Stimulated activated CD4-positive, alpha-beta T cell treated with anti-CD3 and anti-CD28 coated beads, Interleukin-12 subunit alpha, Interleukin-12 subunit beta, amount 100 ng/mL, for 24 hours (primary cell): ENCODE measurements at places on chromosomes 16 and 17.

- DNase-seq: no peak
Observed at GRCh38 chr17:51257150-51258081, 2.4 kb downstream of the MBTD1 start.

DNA sequence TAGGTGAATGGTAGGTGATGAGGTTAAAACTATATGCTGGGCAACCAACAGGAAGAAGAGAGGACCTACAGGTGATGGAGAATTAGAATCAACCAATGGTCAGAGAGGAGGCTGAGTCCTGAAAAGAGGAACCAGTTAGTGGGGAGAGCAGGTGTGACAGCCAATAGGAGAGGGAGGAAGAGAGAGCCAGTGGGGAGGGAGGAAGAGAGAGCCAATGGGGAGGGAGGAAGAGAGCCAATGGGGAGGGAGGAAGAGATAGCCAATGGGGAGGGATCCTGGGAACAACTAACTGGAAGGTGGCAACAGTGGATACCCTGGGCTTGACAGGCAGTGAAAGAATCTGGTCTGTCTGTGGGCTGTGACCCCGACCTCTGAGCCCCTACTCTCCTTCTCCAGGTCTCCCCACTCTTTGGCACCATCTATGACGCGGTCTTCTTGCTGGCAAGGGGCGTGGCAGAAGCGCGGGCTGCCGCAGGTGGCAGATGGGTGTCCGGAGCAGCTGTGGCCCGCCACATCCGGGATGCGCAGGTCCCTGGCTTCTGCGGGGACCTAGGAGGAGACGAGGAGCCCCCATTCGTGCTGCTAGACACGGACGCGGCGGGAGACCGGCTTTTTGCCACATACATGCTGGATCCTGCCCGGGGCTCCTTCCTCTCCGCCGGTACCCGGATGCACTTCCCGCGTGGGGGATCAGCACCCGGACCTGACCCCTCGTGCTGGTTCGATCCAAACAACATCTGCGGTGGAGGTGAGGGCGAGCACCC is 3.7 kb downstream of the GUCY2D start:
- DNase-seq: no peak

DNA sequence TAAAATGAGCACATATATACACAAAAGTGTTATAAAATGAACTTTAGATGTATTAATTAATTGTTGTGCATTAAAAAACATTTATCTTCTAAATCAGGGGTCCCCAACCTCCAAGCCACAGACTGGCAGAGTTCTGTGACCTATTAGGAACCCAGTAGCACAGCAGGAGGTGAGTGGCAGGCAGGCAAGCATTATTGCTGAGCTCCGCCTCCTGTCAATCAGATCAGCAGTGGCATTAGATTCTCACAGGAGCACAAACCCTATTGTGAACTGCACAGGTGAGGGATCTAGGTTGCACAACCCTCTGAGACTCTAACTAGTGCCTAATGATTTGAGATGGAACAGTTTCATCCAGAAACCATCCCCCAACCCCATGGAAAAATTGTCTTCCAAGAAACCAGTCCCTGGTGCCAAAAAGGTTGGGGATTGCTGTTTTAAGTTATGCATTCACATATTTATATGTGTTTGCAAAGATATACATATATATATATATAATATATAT is 583.7 kb downstream of the KCNJ2 start:
- DNase-seq: no peak

DNA sequence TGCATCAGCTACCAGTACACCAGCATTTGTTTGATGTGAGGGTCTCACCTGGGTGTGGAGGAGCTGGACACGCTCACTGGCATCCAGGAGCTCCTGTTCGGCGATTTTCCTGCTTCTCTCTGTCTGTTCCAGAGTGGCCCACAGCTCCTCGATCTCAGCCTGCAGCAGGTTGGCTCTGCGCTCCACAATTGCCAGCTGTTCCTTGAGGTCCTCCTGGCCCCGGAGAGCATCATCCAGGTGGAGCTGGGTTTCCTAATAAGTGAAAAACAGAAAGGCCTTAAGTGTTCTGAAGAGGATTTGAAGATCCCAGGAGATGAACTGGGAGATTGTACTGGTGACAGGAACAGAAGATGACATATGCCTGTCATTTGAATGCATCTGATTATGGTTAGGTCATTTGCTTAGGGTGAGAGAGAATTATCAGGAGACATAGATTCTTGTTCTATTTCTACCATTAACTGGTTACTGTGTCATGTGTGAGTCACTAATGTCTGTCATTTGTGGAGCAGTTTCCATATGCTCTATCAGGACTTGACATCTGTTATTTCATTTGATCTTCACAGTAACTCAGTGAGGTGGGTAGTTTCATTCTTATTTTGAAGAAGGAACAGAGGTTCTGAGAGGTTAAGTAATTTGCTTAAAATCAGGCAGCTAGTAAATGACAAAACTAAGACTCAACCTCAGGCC is 21.5 kb upstream of the MYH13 start:
- DNase-seq: no peak

DNA sequence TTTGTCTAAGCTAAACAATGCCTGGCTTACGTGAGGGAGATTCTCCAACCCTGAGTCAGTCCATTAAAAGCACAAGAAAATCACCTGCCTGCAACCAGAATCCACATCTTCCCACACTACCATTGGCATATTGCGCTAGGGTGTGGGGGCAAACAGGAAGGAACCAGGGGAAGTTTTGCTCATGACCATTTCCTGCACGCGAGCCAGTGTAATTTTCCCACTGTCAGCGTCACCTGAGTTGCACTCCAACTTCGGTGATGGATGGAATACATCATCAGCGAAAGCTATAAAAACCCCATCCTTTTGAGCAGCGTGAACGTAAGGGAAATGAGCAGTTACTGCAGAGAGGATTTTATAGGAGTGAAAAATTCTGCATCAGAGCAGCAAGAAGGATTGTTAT is 167.9 kb upstream of the NOL11 start:
- DNase-seq: no peak

- DNase-seq: no peak
Observed at GRCh38 chr17:64240741-64241347, 22.2 kb downstream of the TEX2 start.

DNA sequence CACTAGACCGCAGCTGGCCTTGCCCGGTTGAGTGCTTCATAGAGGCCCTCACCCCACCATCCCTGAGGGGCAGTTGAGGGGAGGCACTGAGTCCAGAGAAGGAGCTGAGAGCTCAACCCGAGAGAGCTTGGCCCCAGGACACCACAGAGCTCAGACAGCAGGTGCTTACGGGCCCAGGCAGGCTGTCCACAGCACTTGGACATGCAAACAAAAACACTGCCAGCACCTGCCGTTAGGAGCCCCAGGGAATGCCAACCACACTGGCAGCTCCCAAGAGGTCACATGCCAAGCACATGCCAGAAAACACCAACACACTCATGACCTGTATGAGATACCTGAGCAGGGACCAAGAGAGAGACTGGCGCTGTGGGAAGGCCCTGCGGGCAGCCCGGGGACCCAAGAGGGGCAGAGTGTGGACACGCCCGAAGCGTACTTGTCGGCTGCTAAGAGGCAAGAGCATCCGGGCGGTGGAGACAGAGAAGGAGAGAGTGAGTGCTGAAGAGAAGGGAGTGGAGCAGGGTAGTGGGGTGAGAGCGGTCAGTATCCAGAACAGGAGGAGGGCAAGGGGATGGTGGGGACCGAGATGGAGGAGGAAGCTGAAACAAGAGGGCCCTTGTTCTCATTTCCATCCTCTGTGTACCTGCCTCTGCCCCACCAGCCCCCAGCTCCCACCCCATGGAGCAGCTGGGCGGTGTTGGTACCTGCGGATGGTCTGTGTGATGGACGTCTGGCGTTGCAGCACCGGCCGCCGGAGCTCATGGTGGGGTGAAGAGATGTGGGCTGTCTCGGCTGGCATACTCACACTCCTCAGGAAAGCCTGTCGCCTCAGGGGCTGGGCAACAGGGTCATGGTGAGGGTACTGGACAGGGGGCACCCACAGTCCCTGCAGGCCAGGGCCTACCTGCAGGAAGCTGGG is 8.2 kb downstream of the RHBDF1 start:
- DNase-seq: no peak

- DNase-seq: no peak
Observed at GRCh38 chr16:46961373-46962353, 11.8 kb downstream of the DNAJA2 start.

- DNase-seq: no peak
Observed at GRCh38 chr17:58294034-58294433, 13.3 kb upstream of the MPO start.

GRCh38 chr16:22012241-22012640 is 4.3 kb downstream of the MOSMO start:
- no peak for DNase-seq

- no peak for DNase-seq
Observed at GRCh38 chr17:28969706-28970393, 18.5 kb upstream of the PHF12 start.

DNA sequence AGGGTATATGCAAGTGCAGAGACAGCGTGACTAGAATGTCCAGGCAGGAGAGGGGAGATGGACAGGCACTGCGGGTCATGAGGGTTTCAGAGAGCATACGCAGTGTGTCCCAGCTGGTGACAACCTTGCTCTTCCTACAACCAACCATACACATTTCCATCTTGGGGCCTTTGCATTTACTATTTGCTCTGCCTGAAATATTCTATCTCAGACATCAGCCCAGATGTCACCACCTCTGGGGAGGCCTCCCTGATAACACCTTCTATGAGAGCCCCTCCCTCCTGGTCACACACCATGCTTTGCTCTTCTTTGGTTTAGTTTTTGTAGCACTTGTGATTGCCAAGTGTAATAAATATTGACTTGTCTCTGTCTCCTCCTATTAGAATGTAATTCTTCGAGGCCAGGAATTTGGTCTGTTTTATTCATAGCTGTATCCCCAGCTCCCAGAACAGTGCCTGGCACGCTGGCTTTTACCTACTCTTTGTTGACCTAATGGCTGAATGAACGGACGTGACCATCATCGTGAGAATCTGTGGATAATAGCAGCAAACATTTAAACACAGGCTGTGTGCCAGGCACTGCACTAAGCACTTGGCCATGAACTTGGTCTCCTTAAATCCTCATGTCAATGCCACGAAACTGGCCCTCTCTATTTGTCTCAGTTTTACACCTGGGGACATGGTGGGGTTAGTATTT is 51.9 kb downstream of the PLCG2 start:
- no peak for DNase-seq

GRCh38 chr16:73730481-73731090 is 566.0 kb upstream of the PSMD7 start:
- DNase-seq: no peak

DNA sequence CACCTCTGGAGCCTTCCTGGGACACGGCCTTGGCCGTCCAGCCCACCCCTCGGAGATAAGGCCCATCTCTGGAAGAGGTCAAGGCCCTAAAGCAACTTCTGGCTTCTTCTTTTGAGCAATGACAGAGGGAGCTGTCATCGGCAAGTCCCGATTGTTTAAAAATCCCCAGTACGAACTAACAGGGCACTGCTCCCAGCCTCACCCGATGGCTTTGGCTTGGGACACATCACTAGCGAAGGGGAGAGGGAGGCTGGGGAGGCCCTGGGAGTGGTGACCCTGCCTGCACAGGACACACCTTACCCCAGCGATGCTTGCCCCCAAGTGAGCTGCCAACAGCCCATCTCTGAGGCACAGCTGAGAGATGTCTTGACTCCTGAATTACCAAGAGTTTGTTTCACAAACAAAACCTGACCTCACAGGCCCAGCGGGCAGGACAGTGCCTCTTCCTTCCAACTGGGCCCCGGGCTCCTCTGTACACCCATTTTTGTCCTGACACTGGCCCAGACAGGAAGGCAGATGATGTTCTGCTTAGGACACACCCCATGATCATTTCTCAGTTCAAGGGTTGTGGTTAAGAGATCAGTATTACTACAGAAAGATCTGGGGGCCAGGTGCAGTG is 4.8 kb downstream of the SYNGR2 start:
- no peak for DNase-seq

DNA sequence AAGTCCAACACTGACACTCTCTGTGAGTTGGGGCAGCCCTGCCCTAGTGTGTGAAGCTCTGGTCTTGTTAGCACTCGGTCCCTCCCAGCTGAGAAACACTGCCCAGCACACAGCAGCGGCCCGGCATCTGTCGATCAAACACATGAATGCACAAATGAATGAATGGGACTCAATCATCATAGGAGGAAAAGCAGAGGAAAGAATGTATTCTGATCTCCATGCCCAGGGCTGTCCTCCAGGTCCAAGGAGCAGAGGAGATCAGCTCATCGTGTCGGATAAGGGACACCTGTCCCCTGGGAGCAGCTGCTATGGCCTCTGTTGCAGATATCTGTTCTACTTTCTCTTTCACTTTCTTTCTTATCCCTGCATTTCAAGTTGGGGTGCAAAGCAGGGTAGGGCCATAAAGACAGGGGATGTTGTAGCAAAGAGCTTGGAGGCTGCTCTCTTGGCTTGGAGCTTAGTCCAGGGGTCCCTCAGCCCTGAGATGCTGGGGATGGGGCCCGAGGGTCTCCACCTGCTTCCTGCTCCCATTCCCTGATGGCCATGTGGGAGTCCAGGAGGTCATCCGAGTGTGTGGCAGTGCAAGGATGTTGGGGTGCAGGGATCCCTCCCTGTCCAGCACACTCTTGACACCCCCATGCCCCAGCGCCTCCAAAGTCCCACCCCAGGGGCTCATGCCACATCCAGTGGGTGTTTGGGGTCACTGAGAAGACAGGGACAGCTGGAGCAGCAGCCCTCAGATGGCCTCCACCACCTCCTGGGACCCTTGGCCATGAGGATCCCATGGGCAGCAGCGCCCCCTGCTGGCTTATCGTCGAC is 88.2 kb downstream of the IRF8 start:
- DNase-seq: no peak

- DNase-seq: no peak
Observed at GRCh38 chr16:9232102-9232770, 140.8 kb downstream of the HAPSTR1 start.

GRCh38 chr16:73616166-73616753 is 568.3 kb upstream of the ZFHX3 start:
- DNase-seq: no peak

GRCh38 chr16:30659507-30660423 is 1.5 kb downstream of the FBRS start:
- no peak for DNase-seq

DNA sequence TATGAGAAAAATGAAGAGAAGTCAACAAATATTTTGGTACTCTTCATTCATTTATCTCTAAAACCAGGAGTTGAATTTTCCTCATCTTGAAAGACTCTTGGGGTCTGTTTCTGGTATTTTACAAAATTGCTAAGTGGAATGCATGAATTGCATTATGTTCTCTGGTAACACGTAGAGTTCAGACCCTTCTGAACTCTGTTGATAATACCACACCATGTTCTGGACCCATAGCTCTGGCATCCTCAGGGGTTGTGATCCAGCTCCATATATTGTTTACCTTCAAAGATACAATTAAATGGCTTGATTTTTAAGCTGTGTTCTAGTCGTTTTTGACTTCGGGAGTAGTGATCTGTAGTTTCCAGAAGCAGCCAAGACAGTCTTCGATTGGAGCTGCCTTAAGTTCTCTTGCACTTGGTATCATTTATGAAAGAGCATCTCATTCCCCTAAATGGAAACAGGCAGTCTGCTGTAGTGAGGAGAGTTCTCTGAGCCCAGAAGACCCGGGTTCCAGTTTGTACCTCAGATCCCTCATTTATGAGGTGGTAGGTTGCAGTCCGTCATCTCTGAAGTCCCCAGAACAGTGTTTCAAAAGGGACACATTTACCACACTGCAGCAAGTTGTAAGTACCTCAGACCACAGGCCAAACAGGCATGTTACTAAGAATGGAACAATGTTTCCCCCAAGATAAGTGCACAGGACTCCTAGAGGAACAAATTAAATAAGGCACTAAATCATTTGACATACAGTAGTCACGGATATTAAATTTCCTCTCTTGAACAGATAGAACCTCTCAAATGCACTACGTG is 9.6 kb downstream of the PSMD7 start:
- no peak for DNase-seq

- no peak for DNase-seq
Observed at GRCh38 chr16:84643180-84643583, 5.1 kb upstream of the KLHL36 start.
